ENCODE measurements at places on chromosomes 7 and 10.

DNA sequence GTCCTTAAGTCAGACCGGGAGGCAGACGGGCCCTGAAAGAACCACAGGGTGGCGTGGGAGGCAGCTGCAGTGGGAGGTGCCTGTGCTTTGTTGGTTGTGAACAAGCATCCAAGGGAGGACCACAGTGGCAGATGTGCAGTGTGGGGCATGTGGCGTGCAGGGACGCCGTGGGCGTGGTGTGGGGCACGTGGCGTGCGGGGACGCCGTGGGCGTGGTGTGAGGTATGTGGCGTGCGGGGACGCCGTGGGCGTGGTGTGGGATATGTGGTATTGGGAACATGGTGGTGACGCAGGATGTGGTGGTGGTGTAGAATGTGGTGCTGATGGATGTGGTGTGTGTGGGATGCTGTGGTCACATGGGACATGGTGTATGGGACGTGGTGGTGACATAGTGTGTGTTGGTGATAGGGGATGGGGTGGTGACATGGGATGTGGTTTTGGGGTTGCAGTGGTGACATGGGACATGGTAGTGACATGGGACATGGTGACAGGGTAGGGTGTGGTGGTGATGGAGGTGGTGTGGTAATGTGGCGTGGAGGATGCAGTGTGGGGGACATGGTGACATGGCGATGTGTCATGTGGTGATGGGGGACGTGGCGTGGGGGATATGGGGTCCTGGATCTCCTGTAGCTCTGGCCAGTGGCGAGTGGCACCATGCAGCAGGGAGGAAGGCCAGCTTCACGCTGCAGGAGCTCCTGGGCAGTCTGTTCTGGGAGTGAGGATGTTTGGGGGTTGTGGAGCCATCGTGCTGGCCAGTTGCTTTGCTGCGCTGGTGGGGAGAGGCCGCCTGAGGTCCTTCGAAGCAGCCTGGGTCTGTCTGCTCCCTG, 78.8 kb downstream of the INPP5A start:
- DNase-seq = no peak

DNA sequence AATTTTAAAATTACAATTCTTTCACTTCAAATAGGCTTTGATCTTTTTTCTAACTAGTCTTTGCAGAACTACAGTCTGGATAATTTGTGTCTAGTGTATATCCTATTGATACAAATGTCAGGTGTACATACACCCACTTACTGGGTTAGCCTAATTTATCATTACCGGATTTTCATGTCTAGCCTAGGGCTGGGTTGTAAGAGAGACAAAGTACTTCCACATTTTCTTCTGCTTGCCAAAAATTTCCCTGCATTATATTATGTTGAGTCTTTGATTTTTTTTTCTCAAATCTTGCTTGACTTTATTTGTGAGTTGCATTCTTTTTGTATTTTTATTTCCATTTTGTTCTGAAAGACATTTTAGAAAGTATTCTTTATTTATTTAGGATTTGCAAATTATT, 284.8 kb upstream of the FZD8 start:
- DNase-seq = no peak

- DNase-seq = peak; percentile 86
Measured at GRCh38 chr7:74401137-74401859, 52.4 kb upstream of the GTF2IRD1 start.

DNA sequence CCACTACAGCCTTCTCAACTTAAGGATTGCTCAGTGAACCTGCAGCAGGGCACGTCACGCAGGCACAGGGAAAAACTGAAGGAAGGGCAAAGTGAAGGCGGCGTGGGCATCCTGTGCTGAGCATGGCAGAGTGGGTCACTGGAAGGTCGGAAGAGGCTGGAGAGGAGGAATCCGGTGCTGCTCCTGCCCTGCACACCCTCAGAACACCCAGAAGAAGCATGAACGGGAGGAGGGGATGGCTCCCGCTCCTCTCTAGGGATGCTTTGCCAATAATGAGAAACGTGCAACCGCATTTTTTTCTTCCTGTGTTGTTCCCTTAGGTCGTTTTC, 175.1 kb downstream of the TNS3 start:
- DNase-seq = no peak

DNA sequence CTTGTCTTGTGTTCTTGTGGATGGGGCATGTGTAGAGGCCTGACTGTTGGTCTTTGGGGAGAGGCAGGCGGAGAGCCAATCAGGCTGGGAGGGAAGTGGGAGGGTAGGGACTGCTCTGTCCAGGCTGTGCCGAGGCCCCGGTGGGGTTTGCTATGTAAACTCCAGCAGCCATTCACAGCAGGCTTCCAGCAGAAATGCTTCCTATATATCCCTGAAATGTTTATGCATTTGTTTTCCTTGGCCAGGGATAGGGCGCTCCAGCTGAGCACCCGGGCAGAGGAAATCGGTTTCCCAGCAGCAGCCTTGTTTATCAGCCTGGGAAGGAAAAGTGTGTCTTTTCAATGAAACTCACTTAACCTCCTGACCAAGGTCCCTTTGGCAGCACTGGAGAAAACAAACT, 18.3 kb upstream of the AQP1 start:
- DNase-seq = no peak

DNA sequence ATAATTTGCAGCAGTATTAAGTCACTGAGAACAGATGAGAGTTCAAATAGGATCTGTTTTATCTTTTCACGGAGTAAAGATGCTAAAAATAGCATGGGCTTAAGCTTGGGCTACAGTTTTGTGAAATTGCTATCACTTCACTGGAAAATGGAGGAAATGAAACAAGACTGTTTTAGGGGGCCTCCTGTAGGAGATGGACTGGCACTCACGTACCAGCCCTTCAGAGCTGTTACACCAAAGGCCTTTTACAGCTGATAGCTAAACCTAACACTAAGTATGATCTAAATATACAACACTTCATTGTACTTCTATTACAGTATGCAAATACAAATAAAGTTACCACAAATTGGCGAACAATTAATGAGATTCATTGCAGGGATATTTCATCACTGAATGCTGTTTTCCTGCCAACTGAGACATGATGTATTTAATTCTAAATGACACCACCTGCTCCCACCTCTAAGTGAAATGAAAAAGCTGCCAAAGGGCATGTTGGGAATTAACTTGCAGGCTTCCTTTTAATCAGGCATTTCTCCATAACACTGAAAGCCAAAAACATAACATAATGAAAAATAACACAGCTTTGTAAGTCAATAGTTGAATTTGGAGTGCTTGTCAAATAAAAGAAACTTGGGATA, 304.5 kb upstream of the LRRN3 start:
- no peak for DNase-seq

- no peak for DNase-seq
Measured at GRCh38 chr7:127976738-127977120, 54.5 kb downstream of the LRRC4 start.

DNA sequence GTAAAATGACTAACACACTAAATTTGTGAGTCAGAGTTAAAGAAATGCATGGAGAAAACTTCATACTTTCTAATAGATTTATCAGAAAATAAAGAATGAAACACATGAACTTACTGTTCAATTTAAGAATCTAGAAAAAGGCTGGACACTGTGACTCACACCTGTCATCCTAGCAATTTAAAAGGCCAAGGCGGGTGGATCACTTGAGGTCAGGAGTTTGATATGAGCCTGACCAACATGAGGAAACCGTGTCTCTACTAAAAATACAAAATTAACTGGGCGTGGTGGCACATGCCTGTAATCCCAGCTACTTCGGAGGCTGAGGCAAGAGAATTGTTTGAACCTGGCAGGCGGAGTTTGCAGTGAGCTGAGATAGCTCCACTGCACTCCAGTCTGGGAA, 1106.2 kb upstream of the LRRN3 start:
- no peak for DNase-seq
